ENCODE measurements at places on chromosomes 3 and 15.

DNA sequence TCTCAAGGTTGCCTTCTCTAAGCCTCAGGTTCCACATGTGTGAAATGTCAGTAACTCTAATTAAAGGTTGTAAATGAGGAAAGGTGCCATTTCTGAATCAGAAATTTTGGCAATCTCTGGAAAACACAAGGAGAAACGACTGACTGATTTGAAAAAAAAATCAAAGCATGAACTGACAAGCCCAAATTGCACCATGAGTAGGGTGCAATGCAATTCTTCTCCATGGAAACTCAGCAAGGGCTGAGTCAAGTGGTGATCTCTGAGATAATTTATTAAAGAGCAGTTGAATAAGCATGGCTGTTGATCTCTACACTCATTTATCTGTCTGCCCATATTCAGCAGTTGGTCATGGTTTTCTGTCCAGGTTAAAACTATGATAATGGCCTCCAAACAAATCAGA is 201.6 kb upstream of the CMC1 start:
- DNase-seq, result no peak

GRCh38 chr15:96158938-96159337 is 171.6 kb upstream of the NR2F2 start:
- no peak for DNase-seq

DNA sequence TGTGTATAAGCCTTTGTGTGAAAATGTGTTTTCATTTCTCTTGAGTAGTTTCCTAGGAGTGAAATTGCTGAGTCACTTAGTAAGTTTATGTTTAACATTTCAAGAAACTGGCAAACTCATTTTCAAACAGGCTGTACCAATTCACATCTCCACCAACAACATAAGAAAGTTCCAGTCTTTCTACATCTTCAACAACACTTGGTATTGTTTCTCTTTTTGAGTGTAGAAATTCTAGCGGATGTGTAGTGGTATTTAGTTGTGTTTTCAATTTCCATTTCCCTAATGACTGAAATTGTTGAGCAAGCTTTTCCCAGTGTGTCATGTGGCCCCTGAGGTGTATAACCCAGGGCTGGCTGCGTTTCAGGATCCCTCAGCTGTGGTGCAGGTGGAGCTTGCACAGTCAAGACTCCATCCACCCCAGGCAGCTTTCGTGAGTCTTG is 258.5 kb downstream of the PDCD6IP start:
- no peak for DNase-seq

- no peak for DNase-seq
These were observed 23.4 kb upstream of the ACAP2 start for GRCh38 chr3:195466251-195466650.

DNA sequence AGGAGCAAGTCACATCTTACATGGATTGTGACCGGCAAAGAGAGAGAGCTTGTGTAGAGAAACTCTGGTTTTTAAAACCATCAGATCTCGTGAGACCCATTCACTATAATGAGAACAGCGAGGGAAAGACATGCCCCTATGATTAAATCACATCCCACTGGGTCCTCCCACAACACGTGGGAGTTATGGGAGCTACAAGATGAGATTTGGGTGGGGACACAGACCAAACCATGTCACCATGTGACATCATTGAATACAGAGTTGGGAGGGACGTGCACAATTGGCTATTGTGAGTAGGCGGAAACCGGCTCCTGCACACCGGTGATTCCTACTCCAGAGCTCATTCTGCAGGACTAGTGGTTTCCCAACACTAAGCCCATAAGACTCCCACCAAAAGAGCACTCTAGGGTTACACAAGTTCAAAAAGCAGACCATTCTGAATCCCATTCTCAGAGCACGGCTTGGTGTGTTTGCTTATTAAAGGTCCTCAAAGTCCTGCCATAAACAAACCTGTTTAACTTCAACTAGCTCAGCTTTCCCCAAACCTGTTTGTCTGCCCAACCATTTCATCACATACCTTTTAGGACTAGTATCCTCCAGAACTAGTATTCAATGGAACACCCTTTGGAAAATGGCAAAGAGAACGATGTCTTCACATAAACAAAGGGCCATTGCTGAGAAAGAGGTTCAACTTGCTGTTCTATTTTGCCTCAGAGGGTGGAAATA is 167.6 kb downstream of the TLE3 start:
- DNase-seq, result no peak

DNA sequence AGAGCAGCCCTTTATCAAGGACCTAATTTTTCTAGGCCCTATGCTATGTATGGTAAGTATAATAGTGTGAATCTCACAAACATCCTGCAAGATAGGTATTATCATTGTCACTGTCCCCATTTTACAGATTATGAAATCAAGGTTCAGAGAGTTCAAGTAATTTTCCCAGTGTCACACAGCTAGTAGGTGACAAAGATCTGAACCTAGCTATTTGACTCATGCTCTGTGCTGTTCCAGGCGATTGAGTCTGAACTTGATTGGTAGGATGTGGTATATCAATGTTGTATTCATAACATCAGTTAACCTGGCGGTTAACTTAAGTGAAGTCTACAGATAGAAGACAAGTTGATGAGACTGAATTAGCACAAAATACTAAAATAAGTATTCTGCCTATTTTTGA is 229.9 kb downstream of the CHST2 start:
- no peak for DNase-seq

DNA sequence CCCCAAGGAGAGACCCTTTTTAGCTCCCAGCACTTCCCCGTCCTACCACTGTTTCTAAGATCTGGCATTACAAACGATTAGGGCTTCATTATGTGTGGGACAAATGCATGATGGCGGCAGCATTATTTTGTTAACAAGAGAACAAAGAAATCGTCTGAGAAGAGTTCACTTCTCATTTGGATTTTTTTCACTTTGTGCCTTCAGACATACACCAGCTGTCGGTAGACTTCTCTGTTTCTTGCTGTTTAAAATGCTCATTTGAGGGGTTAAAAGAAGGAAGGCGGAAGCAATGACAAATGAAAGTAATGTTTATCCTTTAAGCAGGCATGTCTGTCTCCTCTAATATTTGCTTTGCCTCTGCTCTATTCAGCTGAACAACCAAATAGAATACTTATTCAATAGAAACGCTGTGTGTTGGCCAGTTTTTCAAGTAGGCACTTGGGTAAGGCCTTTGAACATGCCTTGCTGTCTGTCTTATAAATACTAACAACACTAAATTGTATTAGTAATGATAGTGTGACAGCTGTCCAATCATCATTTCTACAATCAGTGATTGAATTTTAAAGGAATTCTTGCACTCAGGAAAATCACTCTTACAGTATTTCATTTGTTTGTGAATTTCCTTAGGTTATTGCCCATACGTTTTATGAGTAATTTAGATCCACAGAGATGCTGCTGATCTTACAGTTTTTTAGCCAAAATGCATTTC is 382.4 kb downstream of the IL5RA start:
- no peak for DNase-seq

GRCh38 chr3:40766396-40766795 is 241.6 kb downstream of the ZNF621 start:
- no peak for DNase-seq

GRCh38 chr3:45241206-45241605 is 15.1 kb upstream of the TMEM158 start:
- no peak for DNase-seq

DNA sequence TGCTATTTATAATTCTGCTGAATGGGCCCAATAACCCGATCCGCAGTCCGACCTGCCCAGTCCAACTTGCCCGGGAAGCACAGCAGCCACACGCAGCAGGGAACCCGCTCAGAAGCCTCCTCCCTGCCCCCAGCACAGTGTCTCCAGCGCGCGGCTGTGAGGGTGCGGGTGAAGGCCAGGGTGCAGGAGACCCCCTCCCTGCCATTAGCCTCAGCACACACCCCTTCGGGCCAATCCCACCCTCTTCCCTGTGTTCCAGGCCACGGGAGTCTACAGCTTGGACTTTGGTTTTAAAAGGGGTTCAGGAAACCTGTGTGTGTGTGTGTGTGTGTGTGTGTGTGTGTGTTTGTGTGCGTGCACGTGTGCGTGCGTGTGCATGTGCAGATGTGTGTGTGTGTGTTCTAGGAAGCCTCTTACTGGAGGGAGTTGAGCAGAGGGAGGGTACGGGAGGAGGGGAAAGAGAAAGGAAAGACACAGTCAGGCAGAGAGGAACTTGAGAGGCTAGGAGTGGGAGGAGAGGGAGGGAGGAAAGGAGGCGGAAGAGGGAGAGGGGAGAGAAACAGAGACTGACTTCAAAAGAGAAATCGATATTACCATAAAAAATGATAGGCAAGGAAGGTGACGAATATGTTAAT is 34.2 kb downstream of the ATP2B2 start:
- no peak for DNase-seq

GRCh38 chr3:156837115-156837514 is 11.0 kb downstream of the LEKR1 start:
- no peak for DNase-seq

- DNase-seq, result no peak
These were observed 57.0 kb upstream of the NR2F2 start for GRCh38 chr15:96273317-96274086.

GRCh38 chr3:149115114-149115513 is 14.3 kb upstream of the HPS3 start:
- no peak for DNase-seq

- no peak for DNase-seq
These were observed 58.3 kb downstream of the EPHA3 start for GRCh38 chr3:89165636-89166263.

DNA sequence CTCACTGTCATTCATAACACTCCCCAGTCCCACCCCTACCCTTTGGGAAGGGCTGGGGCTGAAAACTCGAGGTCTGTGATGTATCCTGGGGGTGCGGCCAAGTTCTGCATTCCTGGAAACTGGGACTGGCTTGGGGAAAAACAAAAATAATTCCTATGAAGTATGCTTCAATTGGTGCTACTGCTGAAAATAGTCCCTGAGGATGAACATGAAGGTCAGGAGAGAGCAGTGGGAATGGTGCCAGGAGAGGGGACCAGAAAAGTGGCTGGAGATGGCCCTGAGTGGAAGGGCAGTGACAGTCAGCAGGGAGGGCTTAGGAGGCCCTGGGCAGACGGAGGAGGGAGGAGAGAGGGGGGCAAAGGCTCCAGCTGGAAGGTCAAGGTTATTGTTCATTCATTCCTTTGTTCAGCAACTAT is 4.8 kb upstream of the ISLR start:
- no peak for DNase-seq

DNA sequence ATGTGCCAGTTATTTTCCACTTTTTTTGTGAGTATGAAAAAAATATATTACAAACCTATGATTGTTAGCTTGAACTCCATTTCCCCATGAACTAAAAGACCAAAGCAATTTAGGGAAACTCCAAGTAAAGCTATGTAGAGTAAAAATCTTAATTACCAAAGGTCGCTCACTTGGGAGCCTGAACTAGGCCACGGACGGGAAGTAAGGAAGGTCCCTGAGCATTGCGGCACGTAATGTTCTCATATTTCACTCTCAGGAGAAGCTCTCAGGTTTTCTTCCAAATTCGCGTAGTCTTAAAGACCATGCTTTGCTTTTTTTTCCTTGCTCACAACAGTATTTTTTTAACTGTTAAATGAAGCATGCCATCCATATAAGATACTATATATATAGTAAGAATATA is 215.3 kb upstream of the RARB start:
- DNase-seq, result no peak

Measured in AG09319 (cell line).